ENCODE measurements at places on chromosomes 2 and 18. TPM values are rescaled to one million over a fixed set of nuclear protein-coding genes. Genes with fewer than 3 reads are reported as not detected.

The CELF4 gene
- total RNA-seq = 0.38 TPM

The LOXHD1 gene
- 2.9 TPM for total RNA-seq

The MSH6 gene
- total RNA-seq = 31.3 TPM

The GKN1 gene
- not detected for total RNA-seq

The CDH20 gene
- 0.24 TPM for total RNA-seq

The AMER3 gene
- total RNA-seq = not detected

The CIDEA gene
- total RNA-seq = not detected

The VWC2L gene
- total RNA-seq = not detected

The NEUROD1 gene
- total RNA-seq = not detected

The SP140 gene
- total RNA-seq = 15.0 TPM

The ADAM17 gene
- 76.9 TPM for total RNA-seq

The NTSR2 gene
- not detected for total RNA-seq

The CXCR1 gene
- total RNA-seq = 10.4 TPM

The LINC00305 gene
- not detected for total RNA-seq

The PPP1R1C gene
- 2.9 TPM for total RNA-seq

The SPDYA gene
- 1.9 TPM for total RNA-seq

The MYCN gene
- 0.68 TPM for total RNA-seq

The SEPTIN10 gene
- 86.9 TPM for total RNA-seq

The NEU4 gene
- not detected for total RNA-seq

The SLC4A3 gene
- total RNA-seq = 1.0 TPM

The VWA3B gene
- total RNA-seq = 7.9 TPM

The SMIM21 gene
- total RNA-seq = not detected

The NT5DC4 gene
- total RNA-seq = 0.53 TPM

The HK2 gene
- 86.7 TPM for total RNA-seq

The FNDC4 gene
- 1.6 TPM for total RNA-seq

The ACMSD gene
- not detected for total RNA-seq

The ASTL gene
- total RNA-seq = not detected

The REEP1 gene
- 6.9 TPM for total RNA-seq

The HOXD4 gene
- 0.97 TPM for total RNA-seq

The TUBB8B gene
- 0.47 TPM for total RNA-seq

The APCDD1 gene
- total RNA-seq = 33.4 TPM

The MYO3B gene
- total RNA-seq = not detected

The ALPG gene
- 0.53 TPM for total RNA-seq

The SH3BP4 gene
- total RNA-seq = 36.8 TPM

The SCN2A gene
- total RNA-seq = 0.35 TPM

The PDIA6 gene
- total RNA-seq = 167 TPM

The GRB14 gene
- total RNA-seq = 4.6 TPM

The NABP1 gene
- total RNA-seq = 48.6 TPM

The AQP12A gene
- not detected for total RNA-seq

The TBR1 gene
- not detected for total RNA-seq

The NAT8 gene
- not detected for total RNA-seq

The GATA6 gene
- 22.1 TPM for total RNA-seq

The SERPINB2 gene
- not detected for total RNA-seq

The LANCL1 gene
- 32.6 TPM for total RNA-seq

The FHOD3 gene
- 2.5 TPM for total RNA-seq

The PLGLB1 gene
- 2.7 TPM for total RNA-seq

The FAM136A gene
- 19.5 TPM for total RNA-seq

The RGPD3 gene
- 0.21 TPM for total RNA-seq

The CNGA3 gene
- 0.18 TPM for total RNA-seq

The RAD51AP2 gene
- total RNA-seq = not detected

The KIAA2012 gene
- 2.8 TPM for total RNA-seq

The IL18R1 gene
- total RNA-seq = 27.5 TPM

The ABCB6 gene
- 15.4 TPM for total RNA-seq

The LYG1 gene
- total RNA-seq = 1.0 TPM

The TMEM163 gene
- 31.9 TPM for total RNA-seq

The CYRIA gene
- total RNA-seq = 29.4 TPM

The IL1R2 gene
- total RNA-seq = 23.3 TPM

All from lower lobe of right lung (tissue), 2 donors.